T-helper 17 cell (primary cell): ENCODE measurements at places on chromosomes 16 and 17. TPM values are rescaled to one million over a fixed set of nuclear protein-coding genes. Genes with fewer than 3 reads are reported as not detected.

TMC7 gene
- total RNA-seq = not detected

NOG gene
- total RNA-seq = 0.23 TPM

SHCBP1 gene
- 1.6 TPM for total RNA-seq

OR1A1 gene
- total RNA-seq = not detected

CES3 gene
- total RNA-seq = 1.3 TPM

MYH11 gene
- total RNA-seq = 0.29 TPM

AOC3 gene
- total RNA-seq = 1.1 TPM

TEKT1 gene
- not detected for total RNA-seq

DNA sequence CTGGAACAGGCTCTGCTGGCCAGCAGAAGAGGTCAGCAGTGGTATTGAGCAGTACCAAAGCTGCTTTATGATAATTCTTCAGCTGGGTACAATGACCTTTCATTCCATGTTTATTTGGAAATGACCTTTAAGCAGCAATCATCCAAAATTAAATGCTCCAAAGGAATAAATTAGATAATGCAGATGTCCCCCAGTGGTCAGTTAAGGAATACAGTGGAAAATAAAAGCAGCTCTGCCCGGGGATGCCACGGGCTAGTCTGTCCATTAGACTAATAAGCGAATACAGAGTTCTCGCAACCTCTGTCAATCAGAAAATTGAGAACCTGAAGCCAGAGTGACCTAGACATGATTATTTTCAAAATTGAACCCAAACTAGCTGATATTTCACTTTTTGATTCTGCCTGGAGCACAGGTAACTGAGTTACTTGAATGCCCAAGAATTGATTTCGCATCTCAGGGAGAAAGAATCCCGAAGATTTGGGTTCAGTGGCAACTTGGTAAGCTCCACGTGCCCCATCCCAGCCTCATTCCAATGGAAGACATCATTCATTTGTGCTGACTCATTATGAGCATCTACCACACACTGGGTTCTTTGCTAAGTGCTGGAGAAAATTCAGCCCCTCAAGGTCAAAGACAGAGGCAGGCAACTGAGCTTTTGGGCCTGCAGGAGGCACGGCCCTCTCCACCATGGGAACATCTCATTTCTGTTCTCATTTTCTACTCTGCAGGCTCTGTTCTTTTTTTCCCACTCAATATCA is 34.4 kb upstream of the SLC39A11 start:
- DNase-seq = no peak

DNA sequence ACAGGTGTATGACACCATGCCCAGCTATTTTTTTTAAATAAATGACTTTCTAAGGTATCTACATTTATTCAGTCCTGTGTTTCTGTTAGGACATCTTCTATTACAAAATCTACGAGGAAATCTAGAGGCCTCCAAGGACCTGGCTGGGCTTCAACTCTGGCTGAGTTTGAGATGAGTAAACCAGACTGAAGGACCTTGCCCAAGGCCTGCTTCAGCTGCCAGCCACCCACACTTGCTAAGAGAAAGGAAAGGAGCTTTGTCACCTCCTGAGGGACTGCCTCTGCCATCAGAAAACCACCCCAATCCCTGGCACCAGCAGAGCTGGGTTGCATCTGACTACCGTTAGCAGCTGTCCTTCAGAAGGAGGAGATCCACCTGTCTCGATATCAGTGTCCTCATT is 1.3 kb upstream of the MYO1D start:
- no peak for DNase-seq

GRCh38 chr17:72192800-72193192 is 72.0 kb downstream of the SOX9 start:
- DNase-seq = no peak

- DNase-seq = no peak
Measured at GRCh38 chr17:73166731-73167581, 2.1 kb downstream of the SSTR2 start.

GRCh38 chr16:88841521-88842307 is 15.0 kb downstream of the GALNS start:
- no peak for DNase-seq

DNA sequence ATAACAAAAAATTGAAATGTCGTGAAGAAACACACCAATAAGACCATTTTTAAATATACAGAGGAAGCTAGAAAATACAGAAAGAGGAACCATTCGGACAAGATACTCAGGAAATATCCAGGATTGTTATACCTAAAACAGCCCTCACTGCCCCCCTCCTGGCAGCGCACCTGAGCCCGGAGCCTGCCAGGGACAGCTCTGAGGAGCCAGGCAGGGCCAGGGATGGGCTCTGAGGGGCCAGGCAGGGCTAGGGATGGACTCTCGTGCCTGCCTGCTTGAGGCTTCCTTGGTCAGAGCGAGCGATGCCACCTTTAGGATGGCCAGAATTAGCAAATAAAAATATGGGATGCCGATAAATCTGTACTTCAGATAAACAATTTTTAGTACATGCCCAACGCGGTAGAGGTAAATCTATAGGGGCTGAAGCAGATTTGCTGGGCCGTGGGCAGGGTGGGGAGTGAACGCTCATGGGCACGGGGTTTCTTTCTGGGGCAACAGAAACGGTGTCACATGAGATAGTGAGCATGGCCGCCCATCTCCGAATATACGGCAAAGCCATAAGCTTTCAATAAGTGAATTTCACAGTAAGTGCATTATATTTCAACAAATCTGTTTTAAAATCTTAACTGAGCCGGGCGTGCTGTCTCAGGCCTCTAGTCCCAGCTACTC is 18.2 kb upstream of the CSNK1D start:
- no peak for DNase-seq

GRCh38 chr17:76504117-76504516 is 2.9 kb upstream of the RHBDF2 start:
- DNase-seq = no peak

- no peak for DNase-seq
Measured at GRCh38 chr17:21357281-21357680, 18.9 kb upstream of the KCNJ12 start.
